ENCODE measurements at places on chromosomes 16 and 17. TPM values are rescaled to one million over a fixed set of nuclear protein-coding genes. Genes with fewer than 3 reads are reported as not detected.

DNA sequence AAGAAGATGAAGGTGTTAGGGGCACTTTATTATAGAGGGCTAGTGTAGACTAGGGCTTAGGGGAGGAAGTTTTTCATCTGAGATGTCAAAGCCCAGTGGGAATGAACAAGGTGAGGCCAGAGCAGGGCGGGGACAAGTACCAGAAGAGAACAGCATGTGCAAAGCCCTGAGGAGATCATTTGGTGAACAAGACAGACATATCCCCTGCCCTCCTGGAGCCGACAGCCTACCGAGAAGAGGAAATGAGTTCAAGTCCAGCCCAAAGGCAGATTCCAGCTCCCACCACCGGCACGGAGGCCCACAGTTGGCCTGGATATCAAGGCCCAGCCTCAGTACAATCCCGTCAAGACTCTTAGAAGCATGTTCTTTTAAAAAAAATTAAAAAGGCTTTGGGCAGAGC is 61.1 kb downstream of the C16orf78 start:
- no peak for DNase-seq

GRCh38 chr17:81000334-81000630 is 8.6 kb downstream of the CHMP6 start:
- no peak for DNase-seq

GRCh38 chr17:35701491-35701890 is 29.9 kb upstream of the RASL10B start:
- DNase-seq: no peak

DNA sequence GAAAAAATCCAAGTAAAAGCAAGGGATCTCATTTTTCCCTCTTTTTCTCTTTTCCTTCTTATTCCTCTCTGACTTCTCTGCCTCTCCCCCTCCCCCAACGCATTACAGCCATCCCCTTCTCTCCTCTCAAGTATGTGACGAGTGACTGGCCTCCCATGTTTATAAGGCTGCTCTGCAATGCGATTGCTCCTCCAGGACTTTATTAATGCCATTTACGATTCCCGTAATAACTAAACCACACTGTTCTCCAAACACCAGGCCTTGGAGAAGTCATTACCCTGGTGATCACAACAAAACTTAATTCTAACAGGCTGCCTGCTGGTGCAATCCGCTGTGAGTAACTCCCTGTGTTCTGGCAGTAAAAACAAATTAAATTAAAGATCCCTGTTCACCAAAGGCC is 88.8 kb downstream of the HS3ST3B1 start:
- no peak for DNase-seq

Gene RAB26
- 1.2 TPM for total RNA-seq

GRCh38 chr17:75386430-75386829 is 19.0 kb downstream of the GRB2 start:
- no peak for DNase-seq
